ENCODE measurements at places on chromosomes 7 and 10. TPM values are rescaled to one million over a fixed set of nuclear protein-coding genes. Genes with fewer than 3 reads are reported as not detected.
A peak's percentile ranks its signal among the peaks of the same experiment; 100 is the strongest.

Gene SLC16A12
- total RNA-seq, result 0.50 TPM

Gene KLF14
- 0.60 TPM for total RNA-seq

Gene XRCC2
- 10.8 TPM for total RNA-seq

DNA sequence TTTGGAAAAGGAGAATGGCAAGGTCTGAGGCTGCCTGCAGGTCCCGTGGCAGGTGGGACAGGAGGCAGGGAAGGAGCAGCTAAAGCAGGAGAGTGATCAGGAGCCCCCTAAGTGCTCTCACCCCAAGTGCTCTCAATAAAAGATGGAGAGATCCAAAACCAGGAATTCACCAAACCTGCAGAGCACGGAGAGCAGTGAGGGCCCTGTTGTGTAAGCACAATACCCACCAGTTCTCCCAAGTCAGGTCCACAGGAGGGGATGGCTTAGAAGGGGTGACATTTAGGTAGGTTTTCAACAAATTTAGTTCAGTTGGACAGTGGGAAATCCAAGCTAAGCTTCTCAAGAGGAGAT is 40.8 kb downstream of the GNA12 start:
- no peak for DNase-seq

DNA sequence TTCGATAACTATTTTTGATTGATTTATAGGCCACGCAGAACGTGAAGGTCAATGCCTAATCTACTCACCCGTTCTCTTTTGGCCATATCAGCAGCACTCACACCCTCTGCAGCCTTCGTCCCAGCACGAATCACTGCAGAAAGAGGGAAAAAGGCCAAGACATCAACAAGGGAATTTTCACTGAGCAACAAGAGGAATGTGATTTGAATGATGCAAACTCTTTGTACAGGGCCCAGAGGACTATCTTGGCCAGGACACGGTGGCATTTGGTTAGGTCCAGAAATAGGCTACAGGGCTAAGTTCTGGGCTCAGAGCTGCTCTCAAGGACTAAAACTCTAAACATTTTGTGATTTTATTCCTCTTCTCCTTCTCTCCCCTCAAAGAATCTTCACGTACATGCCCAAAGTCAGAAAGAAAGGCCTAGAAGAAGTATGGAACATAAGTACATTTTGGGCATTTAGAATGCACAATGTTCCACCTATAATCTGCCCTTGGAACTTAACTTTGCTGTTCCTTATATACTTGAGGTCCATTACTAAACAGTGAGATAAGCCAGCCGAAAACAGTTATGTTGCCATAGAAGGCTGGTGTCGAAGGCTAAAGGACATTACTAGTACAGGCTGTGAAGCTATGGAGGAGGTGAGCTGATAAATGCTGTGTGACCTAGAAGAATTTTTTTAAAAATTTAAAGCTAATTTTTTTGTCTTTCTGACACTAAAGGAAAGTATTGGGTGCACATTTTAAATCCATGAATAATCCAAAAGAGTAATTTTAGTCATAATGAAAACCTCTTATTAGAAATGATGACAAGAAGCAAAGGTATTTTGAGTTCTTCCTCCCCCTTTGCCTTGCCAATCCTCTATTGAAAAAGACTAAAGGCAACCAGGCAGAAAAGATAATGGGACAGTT is 20.0 kb downstream of the RBM28 start:
- no peak for DNase-seq

Gene IFIT2
- total RNA-seq, result 3.5 TPM

Gene SFMBT2
- 0.57 TPM for total RNA-seq

GRCh38 chr10:113226399-113226798 is 276.4 kb downstream of the TCF7L2 start:
- no peak for DNase-seq

- DNase-seq, result peak; percentile 98
Measured at GRCh38 chr7:38584443-38585210, 46.5 kb downstream of the AMPH start.

GRCh38 chr7:27088002-27088922 is 7.5 kb downstream of the HOXA1 start:
- DNase-seq, result no peak

GRCh38 chr7:100612730-100613390 is 520 bp downstream of the MOSPD3 start:
- DNase-seq, result no peak

GRCh38 chr7:98110249-98111022 is 3.8 kb downstream of the LMTK2 start:
- no peak for DNase-seq

- no peak for DNase-seq
Measured at GRCh38 chr10:78358982-78359381, 325.3 kb downstream of the RPS24 start.

DNA sequence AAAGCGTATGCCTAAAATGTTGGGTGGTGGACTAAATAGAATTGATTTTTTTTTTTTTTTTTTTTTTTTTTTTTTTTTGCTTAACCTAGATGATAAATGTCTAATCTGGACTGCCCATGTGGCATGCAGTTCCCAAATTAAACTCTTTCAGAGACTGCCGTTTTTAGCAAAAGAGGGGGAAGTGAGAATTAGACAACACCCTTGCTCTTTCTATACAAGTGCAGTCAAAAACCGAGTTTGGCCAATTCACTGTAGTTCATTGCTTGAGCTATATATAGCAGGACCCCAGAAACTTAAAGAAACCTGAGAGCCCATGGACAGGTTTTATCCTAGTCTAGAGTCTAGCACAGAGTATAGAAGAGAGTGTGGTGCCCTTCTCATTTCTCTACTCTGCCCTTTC is 141.9 kb downstream of the GRM3 start:
- DNase-seq, result no peak

Gene KEL
- not detected for total RNA-seq

DNA sequence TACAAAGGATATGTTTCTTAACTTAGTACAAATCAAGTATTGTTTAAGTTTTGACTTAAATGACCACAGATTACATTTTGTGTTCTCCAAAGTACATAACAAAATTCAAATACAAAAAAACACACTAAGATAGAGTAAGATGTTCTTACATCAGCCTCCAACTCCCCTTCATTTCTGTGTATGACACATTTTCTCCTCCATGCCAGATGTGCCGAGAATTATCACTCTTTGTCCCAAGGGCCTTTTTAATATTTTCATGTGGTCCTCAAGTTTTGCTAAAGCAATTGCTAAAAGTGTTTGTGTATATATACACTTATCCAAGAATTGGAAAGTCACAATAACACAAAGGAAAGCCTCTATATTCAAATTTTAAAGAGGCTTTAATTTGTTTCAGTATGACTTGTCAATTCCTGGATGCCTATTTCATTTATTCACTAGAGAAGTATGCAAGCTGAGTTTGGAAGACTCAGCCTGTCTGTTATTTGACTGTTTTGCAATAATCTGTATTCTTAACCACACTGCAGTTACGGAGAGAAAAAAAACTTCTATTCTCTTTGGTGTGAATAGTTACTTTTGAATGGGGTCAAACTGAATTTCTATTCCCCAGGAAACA is 586.4 kb upstream of the SEMA3D start:
- DNase-seq, result no peak

- DNase-seq, result peak; percentile 85
Measured at GRCh38 chr10:101066146-101066895, 4.5 kb downstream of the KAZALD1 start.

DNA sequence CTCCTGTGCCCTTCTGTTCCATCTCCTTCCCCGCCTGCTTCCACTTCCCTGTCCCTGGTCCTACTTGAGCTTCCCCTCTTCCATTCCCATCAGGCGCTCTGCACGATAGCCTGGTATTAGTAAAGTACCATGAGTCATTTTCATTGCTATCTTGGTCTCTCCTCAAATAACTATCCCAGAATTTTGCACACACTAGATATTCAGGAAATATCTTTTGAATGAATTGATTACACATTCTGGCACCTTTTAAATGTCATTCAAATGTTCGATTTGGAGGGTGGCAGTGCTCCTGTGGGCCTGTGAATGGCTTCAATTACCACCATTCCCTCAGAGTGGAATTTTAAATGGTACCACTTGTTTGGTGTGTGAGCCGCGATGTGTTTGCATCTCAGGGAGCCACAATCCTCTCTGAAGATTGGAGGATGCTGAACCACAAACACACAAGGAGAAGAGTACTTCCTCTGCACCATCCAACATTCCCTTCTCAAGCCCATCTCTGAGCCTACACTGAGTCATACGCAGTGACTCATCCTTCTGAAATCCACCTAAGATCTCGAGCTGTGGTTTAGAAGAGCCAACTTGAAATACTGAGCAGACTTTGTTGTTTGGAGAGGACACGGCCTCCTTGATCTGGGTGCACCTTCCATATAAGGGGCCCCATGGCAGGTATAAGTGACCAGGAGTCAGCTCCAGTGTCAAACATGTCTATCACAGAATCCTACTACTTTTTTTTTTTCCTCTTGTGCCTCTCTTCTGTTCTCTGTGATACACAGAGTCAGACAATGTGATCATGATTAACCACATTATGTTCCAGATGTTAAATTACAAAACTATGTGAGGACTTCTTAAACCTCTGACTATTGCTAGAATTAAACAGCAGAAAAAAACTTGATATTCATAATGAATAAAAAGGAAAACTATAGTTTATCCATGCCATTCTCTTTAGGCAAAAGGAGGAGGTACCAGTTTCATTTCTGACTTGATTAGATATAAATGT is 81.9 kb downstream of the BMPER start:
- peak; percentile 100 for DNase-seq

- peak; percentile 95 for DNase-seq
Measured at GRCh38 chr10:73887294-73888039, 13.1 kb upstream of the CAMK2G start.

DNA sequence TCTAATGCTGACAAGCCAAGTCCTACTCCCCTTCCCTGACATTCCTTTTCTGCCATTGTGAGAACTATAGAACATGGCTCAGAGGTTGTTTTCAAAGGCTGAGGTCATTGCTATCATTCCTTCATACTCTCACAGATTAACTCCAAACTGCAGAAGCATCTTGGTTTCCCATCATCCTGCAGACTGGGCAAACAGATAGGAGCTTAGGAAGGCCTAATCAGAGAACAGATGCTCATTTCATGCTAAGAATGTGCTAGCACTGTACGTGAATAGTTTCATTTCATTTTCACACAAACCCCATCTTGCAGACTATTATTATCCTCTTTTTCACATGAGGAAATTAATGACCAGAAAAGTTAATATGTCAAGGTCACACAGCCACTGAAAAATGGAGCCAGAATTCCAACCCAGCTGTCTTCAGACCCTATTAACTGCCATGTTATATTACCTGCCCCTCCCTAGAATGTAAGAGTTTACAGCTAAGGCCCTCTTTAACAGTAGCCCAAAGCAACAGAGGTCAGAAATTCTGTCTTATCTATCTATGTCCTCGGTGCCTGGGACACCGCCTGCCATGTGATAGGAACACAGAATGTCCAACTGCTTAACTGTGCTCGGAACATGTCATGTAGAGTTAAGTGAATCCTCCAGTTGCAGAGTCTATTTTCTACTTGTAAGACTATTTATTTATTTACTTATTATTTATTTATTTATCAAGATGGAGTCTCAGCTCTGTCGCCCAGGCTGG is 2.9 kb upstream of the LCOR start:
- no peak for DNase-seq

Gene DLX6
- not detected for total RNA-seq

Gene TNRC18
- 15.0 TPM for total RNA-seq

GRCh38 chr7:115145512-115145911 is 223.6 kb downstream of the MDFIC start:
- DNase-seq, result no peak

Gene IQUB
- total RNA-seq, result 0.46 TPM

DNA sequence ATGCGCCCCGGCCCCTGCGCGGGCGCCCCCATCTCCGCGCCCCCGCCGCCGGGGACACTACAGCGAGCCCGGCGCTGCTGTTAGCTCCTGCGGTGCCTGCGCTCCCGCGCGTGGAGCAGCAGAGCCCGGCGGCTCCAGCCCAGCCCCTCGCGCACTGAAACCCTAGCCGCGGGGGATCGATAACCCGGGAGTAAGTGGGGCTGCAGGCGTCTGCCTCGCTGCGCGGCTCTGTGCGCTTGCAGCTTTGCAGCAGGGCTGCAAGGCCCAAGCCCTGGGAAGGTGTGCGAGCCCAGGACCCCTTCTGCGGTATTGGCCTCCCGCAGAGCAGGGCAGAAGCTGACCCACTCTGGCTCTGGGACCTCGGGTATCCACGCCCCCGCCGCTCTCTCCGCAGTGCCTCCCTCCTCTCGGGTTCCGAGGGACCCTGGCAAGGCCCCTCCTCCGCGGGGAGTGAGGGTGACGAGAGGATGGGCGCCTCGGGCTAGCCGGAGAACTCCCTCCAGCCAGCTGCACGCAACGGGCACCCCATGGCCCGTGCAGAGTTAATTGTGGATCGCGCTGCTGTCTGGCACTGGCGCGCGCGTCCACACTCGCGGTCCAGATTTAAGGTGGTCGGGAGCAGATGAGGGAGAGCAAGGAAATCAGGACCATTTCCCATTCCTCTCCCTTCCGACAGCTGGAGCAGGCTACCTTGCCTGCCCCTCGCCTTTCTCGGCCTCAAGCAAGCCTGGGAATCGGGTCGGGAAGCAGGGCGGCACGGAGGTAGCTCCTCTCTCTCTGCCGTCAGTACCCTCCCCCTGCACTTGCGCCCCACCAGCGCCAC is 2.1 kb downstream of the SHH start:
- no peak for DNase-seq

Gene VPS37D
- 6.6 TPM for total RNA-seq

DNA sequence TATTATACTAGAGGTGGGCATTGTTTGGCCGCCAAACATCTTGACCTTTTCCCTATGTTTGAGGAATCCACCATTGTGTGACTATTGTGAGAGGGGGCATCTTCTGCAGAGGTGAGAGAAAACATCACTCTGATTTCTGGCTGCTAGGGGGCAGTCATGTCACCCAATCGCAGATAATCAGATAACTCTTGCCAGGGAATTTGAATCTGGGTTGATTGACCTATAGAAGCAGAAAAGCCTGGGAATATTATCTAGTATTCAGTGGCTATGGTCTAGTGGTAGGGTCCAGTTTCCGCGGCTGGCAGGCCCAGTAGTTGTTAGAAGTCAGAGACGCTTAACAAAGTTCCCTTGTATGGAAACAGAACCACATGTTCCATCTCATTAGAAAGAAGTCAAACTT is 808.5 kb downstream of the PHTF2 start:
- DNase-seq, result no peak

GRCh38 chr7:25762511-25763462 is 389.2 kb upstream of the NFE2L3 start:
- DNase-seq, result no peak

Gene CHST3
- 59.0 TPM for total RNA-seq

Gene OPALIN
- total RNA-seq, result not detected

- DNase-seq, result peak; percentile 46
Measured at GRCh38 chr7:27714831-27715444, 25.0 kb upstream of the TAX1BP1 start.

Gene IFIT1B
- not detected for total RNA-seq

DNA sequence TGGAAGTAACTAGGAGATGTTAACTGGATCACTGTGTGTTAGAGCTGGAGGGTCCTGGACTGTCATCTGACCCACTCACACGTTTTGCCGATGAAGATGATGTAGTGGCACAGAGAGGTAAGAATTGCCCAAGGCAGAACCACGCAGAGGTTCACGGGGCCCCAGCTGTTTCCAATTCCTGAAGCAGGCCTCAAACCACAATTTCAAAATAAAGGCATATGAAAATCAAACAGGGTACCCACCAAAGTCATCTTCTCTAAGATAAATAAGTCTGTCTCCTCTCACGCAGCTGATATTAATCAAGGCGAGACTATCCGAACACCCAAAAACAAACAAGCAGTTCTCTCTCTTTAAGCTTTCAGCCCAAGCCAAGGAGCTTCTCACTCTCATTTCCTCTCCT is 113.3 kb upstream of the JCAD start:
- no peak for DNase-seq
